ENCODE measurements at places on chromosomes 7 and 10.

- no peak for DNase-seq
These were observed 31.7 kb downstream of the GPR85 start for GRCh38 chr7:113054938-113055337.

GRCh38 chr10:84499846-84500245 lies 171.5 kb downstream of the CCSER2 start:
- no peak for DNase-seq

DNA sequence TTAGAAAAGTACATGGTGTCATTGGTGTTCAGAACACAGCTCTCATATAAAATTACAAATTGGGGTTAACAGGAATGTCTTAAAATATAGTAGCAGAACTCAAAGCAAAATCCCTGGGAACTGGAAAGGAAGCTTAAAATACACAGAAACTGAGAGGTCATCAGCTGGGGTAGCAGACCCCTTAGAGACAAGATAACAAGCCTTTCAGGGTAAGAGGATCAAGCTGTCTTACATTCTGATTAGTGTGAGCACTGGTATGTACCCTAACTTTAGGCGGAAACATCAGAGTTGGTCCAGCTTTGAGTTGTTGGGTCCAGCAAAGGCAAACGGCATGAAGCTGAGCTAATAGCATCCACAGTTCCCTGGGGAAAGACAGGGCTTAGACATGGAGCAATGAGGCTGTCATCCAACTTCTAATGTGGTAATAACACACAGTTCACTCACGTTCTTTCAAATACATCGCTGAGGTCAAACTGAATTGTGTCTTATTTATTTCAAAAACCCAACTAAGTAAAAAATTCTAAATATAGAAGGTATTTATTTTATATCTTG lies 32.6 kb downstream of the ARHGAP21 start:
- DNase-seq, result no peak

DNA sequence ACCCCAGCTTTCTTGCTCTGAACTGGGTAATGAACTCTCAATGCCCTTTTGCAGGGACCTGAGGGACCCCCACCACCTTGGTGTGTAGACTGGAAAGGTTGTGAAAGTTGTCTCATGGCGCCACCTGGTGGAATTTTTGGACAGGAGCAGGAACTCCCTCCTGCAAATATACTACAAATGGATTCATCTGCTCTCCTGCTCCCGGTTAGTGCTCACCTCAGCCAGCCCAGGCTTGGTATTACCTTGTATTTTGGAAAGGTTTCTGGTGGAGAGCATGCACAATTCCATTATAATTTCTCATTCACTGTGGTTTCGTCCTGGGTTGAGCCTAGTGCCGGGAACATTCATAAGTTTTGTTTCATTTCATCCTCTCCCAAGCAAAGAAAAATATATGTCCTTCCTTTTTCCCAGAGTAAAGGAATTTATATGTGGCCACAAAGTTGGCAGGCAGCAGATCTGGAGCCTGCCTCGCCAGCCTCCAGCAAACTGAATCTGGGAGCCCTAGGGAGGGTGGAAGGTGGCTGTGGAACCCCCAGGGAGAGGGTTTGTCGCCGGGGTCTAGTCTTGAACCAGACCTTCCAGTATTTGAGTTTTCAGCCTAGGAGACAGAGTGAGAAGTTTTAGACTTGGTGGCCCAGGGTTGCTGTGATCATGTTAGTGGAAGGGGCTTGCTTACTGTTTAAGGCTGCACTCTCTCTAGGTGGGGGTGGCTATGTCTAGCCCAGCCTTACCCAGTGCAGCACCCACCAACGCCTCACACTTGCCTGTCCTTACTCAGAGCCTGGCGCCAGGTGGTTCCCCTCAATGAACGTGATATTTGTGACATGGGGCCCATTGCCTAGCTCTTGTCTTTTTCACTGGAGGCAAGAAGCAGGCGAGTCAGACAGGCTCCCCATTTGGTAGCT lies 9.5 kb downstream of the FAM241B start:
- peak; percentile 73 for DNase-seq

Data from COLO829 (cell line).